PC-9 (cell line): ENCODE measurements at places on chromosomes 11 and 22. TPM values are rescaled to one million over a fixed set of nuclear protein-coding genes. Genes with fewer than 3 reads are reported as not detected.

GRCh38 chr22:32680277-32680676 lies 121.2 kb upstream of the TIMP3 start:
- no peak overlapping the region for H3K4me3 ChIP-seq
- no peak overlapping the region for H3K27ac ChIP-seq
- no peaks in the 10 kb centered on the region for H3K27me3 ChIP-seq
- DNase-seq = no peak
- H3K36me3 ChIP-seq = no peaks in the 10 kb centered on the region

GRCh38 chr11:48052183-48053044 lies 72.1 kb downstream of the PTPRJ start:
- no peaks in the 10 kb centered on the region for H3K36me3 ChIP-seq

DNA sequence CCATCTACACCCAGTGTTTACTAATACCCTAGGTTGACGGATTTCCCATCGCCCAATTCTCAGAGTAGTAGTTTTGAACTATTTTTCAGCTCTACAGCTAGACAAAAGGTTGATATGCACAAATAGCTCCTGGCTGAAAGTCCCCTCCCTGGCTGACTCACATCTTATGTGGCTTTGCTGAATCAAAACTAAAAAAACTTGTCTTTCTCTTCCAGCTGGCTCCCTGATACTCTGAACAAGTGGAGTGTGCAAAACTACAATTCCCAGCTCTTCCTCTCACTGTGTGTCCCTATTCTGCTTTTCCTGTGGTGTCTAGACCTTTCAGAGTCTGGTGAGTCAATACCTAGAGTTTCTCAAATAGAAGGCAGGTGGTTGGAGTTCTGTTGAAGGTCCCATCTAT lies 12.7 kb upstream of the LARGE1 start:
- H3K4me1 ChIP-seq = no peaks in the 10 kb centered on the region
- no peaks in the 10 kb centered on the region for H3K36me3 ChIP-seq
- no peak overlapping the region for H3K4me3 ChIP-seq

GRCh38 chr22:19849835-19850762 lies 4.6 kb downstream of the GNB1L start:
- H3K4me1 ChIP-seq = peaks cover 50% of the 10 kb centered on the region
- peak; percentile 87 for DNase-seq
- no peaks in the 10 kb centered on the region for H3K27me3 ChIP-seq
- peak overlapping the region; percentile 81 for H3K27ac ChIP-seq
- peak overlapping the region; percentile 31; the same call in 1 of the 2 replicates for H3K4me3 ChIP-seq

GRCh38 chr11:72432347-72433287 lies 1.7 kb downstream of the CLPB start:
- no peak for DNase-seq
- no peak overlapping the region; the same call in 1 of the 2 replicates for H3K4me3 ChIP-seq
- peaks cover 10% of the 10 kb centered on the region for H3K4me1 ChIP-seq

DNA sequence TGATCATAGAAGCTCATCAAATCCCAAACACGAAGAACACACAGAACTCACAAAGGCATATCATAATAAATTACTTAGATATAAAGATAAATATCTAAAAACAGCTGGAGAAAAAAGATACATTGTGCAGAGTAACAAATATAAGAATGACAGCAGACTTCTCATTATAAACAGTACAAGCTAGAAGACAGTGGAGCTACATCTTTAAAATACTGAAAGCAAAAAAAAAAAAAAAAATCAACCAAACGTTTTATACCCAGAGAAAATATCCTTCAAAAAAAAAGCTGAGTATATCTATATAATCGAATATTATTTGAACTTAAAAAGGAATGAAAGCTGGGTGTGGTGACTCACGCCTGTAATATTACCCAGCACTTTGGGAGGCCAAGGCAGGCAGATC lies 90.0 kb downstream of the SBF2 start:
- no peak overlapping the region for H3K27ac ChIP-seq
- no peak overlapping the region for H3K4me3 ChIP-seq
- H3K36me3 ChIP-seq = no peaks in the 10 kb centered on the region
- H3K27me3 ChIP-seq = no peaks in the 10 kb centered on the region

DNA sequence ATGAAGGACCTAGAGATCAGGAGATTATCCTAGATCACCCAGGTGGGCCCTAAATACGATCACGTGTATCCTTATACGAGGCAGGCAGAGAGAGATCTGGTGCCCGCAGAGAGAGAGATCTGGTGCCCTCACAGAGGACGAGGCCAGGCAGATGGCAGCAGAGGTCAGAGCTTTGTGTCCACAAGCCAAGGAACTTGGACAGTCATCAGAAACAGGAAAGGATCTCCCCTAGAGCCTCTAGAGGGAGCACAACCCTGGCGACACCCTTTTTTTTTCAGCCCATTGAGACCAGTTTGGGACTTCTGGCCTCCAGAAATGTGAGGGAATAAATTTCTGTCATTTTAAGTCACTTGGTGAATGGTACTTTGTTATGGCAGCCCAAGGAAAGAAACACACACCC lies 25.5 kb upstream of the TIMP3 start:
- H3K4me1 ChIP-seq = peaks cover 51% of the 10 kb centered on the region
- H3K4me3 ChIP-seq = no peak overlapping the region
- H3K27ac ChIP-seq = no peak overlapping the region
- H3K36me3 ChIP-seq = no peaks in the 10 kb centered on the region

- H3K36me3 ChIP-seq = no peaks in the 10 kb centered on the region
- H3K27me3 ChIP-seq = no peaks in the 10 kb centered on the region
- DNase-seq = no peak
These were observed 68.9 kb upstream of the EED start for GRCh38 chr11:86175626-86176025.

DNA sequence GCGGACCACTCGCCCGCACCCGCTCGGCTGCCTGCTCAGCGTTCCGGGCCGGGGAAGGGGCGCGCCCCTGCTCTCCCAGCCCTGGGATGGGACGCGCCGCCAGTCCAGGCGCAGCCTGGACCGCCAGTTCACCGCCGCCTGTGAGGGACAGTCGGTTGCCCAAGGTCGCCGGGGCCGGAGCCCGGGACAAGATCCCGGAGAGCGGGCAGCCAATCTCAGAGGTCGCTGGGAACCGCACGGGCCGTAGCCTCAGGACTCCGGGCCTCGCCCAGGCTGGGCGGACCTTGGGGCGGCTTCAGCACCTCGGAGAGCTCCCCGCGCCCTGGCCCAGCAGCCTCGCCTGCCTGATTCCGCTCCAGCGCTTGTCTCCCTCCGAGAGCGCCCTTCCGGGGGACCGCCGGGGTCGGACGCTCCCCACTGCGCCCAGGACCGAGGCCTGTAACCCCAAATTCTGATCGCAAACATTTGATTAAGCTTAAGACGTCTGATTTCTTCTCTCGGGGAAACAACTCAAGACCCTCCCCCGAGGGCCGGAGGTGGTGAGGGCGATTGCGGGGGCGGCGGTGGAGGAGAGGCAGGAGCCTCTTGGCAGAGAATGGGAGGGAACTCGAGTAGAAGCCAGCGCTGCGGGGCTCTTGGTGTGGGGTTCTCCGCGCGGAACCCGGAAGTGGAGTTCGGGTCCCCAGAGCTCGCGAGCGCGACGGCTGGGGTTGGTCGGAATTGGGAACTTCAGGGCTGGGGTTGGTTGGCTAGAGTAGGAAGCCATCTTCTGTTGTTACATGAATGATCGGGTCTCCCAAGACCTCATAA lies 1.1 kb upstream of the CHRM4 start:
- 0 out of 2 replicates have a peak, but pooled peaks cover 4% of the 10 kb centered on the region for H3K4me1 ChIP-seq
- no peak overlapping the region for H3K27ac ChIP-seq
- H3K4me3 ChIP-seq = no peak overlapping the region

GRCh38 chr11:78920329-78920728 lies 345.7 kb upstream of the NARS2 start:
- no peaks in the 10 kb centered on the region for H3K36me3 ChIP-seq
- H3K27me3 ChIP-seq = peaks cover 92% of the 10 kb centered on the region
- H3K4me3 ChIP-seq = no peak overlapping the region
- H3K27ac ChIP-seq = no peak overlapping the region

C11orf91 gene
- 0.90 TPM in 1 of 2 replicates, not detected in the other for total RNA-seq

SOX10 gene
- not detected in 2 replicates for total RNA-seq

TEX54 gene
- not detected in 2 replicates for total RNA-seq

PYGM gene
- total RNA-seq = 1.3 and 1.6 TPM in 2 replicates

GLYATL2 gene
- total RNA-seq = not detected in 2 replicates

OR51B2 gene
- not detected in 2 replicates for total RNA-seq
